Activated naive CD4-positive, alpha-beta T cell (primary cell): ENCODE measurements at places on chromosomes 4 and X.

DNA sequence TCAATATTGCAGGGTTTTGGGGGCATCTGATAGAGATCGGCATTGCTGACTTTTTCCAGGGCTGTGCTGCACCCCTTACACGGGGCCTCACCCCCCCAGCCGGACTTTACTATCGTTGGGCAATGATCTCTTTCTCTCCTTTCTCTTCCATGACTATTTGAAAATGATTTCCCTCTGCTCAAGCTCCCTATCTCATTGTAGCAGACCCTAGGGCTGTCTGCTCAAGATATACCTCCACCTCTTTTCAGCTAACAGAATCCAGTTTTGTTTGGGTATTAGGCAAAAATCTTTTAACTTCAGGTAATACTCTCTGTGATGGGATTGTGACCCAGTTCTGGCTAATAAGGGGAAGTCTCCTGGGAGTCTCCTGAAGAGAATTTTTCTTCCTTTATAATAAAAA, 43.5 kb upstream of the ATP6AP2 start:
- DNase-seq: no peak

DNA sequence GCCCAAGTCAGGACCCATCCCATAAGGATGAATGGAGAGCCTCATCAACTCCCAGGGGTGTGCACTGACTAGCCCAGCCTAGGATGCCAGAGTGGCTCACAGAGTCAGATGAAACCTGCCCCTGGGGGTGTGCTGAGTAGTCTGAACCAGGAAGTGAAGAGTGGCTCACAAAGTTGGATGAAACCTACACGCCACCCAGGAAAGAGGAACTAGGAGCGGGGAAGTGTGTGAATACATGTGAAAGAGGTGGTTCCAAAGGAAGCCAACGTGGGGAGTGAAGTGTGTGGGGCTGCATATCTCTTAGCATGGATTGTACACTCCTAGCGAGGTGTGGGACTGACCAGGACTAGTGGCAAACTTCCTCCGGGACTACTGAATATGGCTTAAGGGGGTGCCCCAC, 902.1 kb upstream of the NDST4 start:
- DNase-seq: no peak

- DNase-seq: no peak
These were observed 318.3 kb upstream of the GATB start for GRCh38 chr4:152079079-152079478.

DNA sequence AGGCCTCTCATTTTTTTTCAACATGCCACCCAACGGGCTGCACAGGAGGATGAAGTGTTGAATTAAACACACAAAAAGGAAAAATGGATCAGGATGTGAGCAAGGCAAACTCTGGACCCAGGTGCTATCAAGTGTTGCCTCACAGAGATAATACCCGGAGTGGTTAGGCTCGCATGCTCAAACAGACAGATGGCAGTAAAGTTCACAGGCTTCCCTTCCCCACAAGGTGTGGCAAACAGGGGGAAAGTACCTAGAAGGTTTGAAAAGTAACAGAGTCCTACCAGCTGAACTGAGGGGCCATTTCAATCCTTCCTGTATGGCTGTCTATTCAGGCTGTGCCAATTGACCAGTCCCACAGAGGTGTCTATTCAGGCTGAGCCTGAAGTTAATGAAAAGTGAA, 123.9 kb upstream of the GC start:
- DNase-seq: no peak

DNA sequence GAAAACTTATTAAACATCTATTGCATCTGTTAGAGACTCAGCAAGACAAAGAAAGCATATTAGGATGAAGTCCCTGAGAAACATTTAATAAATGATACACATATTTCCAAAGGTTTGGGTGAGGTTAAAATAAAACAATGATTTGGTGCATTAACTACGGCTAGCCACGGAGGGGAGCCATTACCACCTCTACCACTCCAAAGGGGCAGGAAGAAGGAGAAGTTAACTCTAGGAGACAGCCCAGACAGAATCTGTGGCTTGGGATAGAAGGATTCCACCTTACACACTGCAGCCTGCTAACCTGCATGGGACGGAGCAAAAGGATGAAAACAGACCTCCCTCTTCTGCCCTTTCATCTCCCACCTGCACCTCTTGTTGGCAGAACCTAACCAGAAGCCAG, 189.1 kb upstream of the C1QTNF7 start:
- no peak for DNase-seq

GRCh38 chr4:136219592-136220125, 1312.6 kb downstream of the PCDH18 start:
- no peak for DNase-seq

DNA sequence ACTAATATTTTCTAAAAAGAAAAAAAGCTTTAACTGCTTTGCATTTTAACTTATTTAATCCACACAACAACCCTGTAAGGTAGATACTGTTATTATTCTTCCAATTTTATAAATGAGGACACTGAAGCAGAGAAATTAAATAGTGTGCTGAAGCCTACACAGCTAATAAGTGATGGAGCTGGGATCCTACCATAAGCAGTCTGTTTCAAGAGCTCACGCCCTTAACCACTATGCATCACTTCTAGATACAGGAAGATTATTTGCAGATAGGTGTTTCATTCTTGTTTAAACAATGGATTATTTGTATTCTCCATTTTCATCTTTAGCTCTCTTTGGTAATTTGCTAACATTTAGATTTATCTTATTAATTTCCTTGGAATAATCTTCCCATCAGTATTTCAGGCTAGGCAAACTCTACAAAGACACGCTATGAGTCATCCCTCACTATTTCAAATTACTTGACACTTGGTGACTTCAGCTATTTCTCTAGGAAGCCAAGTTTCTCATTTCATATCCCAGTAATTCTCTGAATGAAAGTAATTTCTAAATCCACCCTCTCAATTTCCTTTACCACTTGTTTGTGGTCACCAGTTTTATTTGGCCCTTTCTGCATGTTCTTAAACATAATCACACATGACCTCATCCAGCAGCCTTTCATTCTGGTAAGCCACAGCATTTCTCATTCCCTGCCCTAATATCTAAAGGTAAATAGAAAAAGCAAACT, 67.3 kb downstream of the ASB9 start:
- DNase-seq: no peak

DNA sequence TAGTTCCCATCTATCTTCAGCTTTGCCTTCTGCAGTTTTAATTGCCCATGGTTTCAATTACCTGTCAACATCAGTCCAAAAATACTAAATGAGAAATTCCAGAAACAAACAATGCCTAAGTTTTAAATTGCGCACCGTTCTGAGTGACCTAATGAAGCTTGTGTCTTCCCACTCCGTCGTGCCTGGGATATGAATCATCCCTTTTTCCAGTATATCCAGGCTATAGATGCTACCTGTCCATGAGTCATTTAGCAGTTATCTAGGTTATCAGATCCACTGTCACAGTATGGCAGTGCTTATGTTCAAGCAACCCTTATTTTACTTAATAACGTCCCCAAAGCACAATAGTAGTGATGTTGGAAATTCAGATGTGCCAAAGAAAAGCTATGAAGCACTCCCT, 363.6 kb upstream of the FAM241A start:
- no peak for DNase-seq

GRCh38 chr4:161133586-161134276, 1030.1 kb downstream of the FSTL5 start:
- no peak for DNase-seq

DNA sequence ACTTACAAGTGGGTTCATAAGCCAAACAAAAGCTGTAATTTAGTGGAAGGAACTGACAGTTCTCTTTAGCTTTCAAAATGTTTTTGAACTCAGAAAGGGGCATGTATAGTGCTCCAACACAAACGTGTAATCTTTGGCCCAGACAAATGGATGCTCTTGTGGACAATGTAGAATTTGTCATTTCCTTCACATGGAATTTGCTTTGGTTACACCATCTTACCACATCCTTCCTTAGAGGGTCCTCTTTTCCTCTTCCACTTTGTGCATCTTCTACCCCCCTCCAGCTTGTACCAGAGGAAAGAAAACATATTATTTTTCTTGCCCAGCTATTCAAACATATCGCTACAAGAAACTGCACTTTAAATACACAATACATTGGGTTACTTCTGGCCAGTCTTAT, 42.4 kb downstream of the MEPE start:
- no peak for DNase-seq

DNA sequence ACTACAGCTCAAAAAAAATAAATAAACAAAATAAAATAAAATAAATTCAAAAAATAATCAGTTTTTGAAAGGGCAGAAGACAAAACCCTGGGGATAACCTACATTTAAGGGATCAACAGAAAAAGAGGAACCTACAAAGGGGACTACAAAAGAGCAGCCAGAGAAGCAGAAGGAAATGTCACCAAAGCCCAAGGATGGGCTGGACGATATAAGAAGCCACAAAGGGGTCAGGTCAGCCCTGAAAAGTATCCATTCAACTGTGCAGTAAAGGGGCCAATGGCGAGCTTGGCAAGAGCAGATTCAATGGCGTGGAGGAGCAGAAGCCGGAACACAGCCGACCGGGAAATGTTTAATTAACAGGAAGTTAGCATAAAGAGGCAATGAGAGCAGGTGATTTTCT, 16.9 kb downstream of the ACOT9 start:
- no peak for DNase-seq

- no peak for DNase-seq
These were observed 75.3 kb downstream of the DHRSX start for GRCh38 chrX:2425286-2426071.

DNA sequence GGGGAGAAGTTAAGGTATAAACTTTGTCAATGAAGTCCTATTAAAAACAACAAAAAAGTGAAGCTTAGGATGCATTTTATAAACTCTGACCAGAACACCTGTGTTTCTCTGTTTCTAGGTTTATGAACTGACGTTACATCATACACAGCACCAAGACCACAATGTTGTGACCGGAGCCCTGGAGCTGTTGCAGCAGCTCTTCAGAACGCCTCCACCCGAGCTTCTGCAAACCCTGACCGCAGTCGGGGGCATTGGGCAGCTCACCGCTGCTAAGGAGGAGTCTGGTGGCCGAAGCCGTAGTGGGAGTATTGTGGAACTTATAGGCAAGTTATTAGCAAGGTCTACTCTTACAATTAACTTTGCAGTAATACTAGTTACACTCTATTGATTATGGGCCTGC, 46.6 kb downstream of the HTT start:
- no peak for DNase-seq

GRCh38 chr4:37994569-37994968, 34.4 kb downstream of the PTTG2 start:
- DNase-seq: no peak

DNA sequence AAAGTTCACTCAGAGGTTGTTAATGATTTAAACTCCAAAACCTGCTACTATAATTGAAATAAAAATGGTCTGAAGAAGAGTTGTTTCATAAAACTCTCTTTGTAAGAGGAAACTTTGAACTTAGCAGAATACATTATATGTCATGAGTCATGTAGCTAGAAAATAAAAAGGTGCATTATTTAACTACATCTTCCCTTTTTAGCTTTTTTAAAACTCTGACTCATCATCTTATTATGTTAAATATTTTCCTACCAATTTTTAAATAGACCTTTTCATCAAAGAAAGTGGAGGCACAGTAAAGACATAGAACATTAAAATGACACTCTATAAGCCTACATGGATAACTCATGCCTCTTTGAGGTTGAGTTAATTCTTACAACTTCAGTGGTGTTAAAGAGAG, 1.2 kb upstream of the ZNF827 start:
- no peak for DNase-seq

DNA sequence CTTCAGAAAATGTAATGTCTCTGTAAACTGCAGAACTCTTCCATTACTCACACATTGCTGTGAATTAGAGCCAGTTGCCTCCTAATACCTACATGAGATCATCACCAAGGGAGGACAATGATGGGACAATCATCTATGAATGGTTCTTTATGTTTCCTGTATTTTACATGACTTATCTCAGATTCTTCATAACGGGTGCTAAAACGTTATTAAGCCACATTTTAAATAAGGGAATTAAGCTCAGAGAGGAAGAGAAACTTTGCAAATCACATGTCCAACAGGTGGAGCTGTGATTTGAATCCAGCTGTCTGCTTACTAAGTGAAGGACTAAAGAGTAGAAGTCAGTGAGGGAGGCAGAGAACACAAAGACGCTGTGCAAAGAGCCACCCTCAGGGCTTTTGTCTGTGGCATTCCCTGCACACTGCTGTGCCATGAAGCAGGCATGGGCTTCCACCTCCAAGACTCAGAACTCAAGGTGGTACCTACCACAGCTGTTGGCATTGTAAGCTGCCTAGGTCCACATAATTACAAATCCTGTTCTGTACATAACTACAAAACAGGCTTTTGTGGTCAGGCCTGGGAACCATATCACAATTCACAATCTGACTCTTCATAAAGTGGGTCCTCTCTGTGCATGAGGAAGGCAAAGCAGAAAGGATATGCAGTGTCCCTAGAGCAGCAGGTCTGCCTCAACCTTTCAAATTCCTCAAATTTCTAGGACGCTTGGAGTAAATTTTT, 12.8 kb downstream of the TBC1D9 start:
- no peak for DNase-seq

- no peak for DNase-seq
These were observed 240.3 kb downstream of the LDB2 start for GRCh38 chr4:16658183-16658582.

GRCh38 chr4:31052519-31052918, 332.4 kb downstream of the PCDH7 start:
- DNase-seq: no peak

DNA sequence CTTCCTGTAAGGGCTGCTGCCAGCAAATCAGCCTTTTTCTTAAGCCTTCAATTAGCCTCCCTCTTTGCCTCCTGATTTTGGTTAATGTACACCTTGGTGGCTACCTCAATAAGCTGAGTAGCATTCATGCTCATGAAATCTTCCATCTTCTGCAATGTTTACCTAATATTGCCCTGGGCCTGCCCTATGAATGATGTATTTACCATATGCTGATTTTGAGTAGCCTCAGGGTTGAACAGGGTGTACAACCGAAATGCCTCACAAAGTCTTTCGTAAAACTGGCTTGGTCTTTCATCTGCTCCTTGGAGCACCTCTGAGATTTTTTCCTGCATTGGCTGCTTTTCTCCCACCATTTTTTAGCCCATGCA, 29.8 kb downstream of the SULT1E1 start:
- DNase-seq: no peak

DNA sequence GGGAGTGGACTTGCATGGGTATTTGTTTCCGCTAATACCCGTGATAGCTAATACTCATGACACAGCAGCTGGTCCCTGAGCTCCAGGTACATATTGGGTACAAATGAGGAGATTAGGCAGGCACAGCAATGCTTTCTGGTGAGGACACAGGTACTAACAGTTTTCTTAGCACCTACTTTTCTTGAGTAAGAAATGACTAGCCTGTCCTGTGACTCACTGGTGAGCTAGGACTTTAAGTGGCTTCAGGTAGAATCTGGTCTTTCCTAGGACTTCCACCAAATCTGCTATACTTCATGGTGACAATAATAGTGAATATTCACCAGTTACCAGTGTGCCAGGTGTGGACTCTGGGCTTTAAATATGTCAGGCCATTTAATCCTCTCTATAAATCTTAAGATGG, 407.4 kb upstream of the NR3C2 start:
- no peak for DNase-seq

DNA sequence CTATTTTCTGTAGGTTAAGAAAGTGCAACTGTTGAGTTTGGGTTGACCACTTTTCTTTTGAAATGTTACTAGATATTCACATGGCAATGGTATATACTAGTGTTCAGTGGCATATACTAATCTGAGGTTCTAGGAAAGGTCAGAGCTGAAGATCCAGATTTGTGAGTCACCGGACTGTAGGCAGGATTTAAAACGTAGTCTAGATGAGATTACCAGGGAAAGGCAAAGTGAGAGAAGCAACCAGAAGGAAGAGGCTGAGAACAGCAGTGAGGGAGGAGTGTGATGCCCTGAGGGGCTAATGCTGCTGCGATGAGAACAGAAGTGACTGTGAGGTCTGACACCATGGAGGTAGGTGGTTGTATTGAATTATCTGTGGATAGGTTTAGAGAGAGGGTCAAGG, 9.7 kb upstream of the PLA2G12A start:
- no peak for DNase-seq

- no peak for DNase-seq
These were observed 15.8 kb downstream of the LEF1 start for GRCh38 chr4:108152980-108153379.
